MCF 10A (cell line): ENCODE measurements at places on chromosomes 3 and 15. TPM values are rescaled to one million over a fixed set of nuclear protein-coding genes. Genes with fewer than 3 reads are reported as not detected.
A peak's percentile ranks its signal among the peaks of the same experiment; 100 is the strongest.

GRCh38 chr3:68878322-68878721 lies 54.0 kb downstream of the TAFA4 start:
- peak; percentile 36 for DNase-seq

- no peak for DNase-seq
Observed at GRCh38 chr3:113533534-113533892, 1.2 kb downstream of the SIDT1 start.

- no peak for DNase-seq
Observed at GRCh38 chr15:48281674-48282073, 49.6 kb upstream of the DUT start.

GRCh38 chr3:129756871-129757270 lies 136.6 kb downstream of the TMCC1 start:
- no peak for DNase-seq

The MGLL gene
- total RNA-seq: 12.6 and 25.3 TPM in 2 replicates

The CDC25A gene
- total RNA-seq: 7.3 and 8.6 TPM in 2 replicates

GRCh38 chr3:126671521-126671920 lies 16.6 kb upstream of the TXNRD3 start:
- no peak for DNase-seq

DNA sequence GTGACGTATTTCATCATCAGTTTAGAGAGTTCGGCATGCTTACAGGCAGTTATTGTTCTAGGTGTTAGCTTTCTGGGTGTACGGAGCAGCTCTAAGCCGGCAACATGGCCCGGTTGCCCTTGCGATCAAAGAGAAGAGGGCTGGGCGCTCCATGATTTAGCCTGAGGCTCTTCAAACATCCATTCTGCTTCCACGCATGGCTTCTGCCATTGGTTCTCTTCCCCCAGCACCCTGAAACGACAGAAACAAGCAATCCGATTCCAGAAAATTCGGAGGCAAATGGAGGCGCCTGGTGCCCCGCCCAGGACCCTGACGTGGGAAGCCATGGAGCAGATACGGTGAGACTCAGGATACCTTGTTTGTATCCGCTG lies 574 bp downstream of the NGRN start:
- DNase-seq: peak; percentile 40

The AHSG gene
- not detected in 2 replicates for total RNA-seq

The SLC6A1 gene
- not detected in 2 replicates for total RNA-seq

DNA sequence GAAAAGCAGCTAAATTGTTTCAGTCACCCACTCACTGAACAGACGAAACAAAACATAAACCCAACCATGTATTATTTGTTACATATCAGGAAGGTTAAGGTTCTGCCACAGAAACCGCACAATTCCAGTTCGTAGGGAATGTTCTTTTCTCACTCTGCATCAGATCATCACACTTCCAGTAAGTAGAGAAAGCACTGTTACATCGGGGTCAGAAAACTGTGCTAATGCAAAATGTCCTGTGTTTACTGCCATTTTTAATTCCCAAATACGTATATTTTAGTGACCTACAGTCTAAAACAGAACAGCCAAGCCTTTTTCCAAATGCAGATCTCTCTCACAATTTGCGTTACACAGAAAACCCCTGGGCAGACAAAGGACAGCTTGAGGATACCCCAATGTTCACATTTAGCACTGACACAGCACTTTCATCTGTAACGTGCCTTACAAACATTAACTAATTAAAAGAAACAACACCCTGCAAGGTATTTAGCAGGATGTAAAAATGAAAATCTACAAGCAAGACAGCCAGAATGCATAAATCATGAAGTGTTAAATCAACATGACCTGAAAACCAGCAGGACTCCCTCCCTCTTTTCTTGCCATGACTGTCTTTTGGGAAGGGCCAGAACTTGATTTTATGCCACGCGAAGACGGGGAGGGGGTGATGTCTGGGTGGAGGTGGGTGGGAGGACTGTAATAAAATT lies 34.8 kb upstream of the SKIL start:
- no peak for DNase-seq

- peak; percentile 93 for DNase-seq
Observed at GRCh38 chr3:127525373-127525772, 65.2 kb downstream of the TPRA1 start.

DNA sequence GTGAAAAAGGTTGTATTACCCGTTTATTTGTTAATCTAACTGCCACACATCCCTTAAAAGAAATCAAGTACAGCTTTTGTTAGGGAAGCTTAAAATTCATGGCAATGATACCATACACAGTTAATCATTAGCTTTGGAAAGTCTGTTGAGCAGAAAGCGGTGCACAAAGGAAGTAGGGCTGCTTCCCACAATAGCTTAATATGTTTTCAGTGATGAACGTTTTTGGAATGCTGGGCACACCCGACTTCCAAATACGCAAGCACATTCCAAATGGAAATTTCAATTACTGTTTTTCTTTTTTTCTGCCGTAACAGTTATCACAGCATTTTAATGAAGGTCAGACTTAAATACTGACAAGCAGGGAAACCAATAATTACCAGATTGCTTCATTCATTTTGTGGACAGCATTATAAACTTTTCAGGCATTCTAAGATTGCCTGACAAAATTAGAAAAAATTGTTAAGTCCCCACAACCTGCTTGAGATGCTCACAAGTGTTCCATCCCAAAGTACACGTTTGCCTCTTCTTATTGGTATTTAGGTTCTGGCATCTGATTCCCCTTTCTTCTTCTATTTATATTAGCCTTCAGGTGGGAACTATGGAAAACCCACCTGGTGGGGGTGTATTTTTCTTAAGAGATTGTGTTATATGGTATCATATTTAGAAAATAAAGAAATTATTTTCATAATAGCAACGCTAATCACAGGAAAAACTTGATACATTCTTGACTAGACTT lies 1.1 kb upstream of the ECT2 start:
- DNase-seq: peak; percentile 81

DNA sequence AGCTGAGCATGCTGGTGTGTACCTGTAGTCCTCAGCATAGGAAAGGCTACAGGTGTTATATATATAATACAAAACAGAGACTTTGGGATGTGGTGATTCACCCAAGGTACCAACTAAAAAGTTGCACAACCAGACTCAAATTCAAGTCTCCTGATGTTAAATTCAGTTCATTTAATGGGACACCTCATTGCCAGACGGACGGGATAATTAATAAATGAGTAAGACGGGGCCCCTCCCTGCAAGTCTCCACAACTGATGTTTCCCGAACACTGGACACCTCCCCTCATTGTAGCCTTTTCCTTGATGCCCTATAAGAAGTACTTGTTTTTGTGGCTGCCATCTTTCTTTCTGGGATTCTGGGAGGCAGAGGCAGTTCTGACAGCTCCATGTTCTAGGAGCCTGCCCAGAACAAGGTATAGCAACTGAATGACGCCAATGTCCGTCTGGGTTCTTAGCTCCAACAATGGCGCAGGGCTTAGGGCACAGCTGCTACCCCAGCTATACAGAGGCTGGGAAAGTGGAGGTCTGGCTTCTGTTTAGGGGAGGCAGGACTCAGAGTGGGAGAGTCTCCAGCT lies 50.7 kb downstream of the CDC25A start:
- no peak for DNase-seq

The TM4SF4 gene
- not detected in 2 replicates for total RNA-seq

DNA sequence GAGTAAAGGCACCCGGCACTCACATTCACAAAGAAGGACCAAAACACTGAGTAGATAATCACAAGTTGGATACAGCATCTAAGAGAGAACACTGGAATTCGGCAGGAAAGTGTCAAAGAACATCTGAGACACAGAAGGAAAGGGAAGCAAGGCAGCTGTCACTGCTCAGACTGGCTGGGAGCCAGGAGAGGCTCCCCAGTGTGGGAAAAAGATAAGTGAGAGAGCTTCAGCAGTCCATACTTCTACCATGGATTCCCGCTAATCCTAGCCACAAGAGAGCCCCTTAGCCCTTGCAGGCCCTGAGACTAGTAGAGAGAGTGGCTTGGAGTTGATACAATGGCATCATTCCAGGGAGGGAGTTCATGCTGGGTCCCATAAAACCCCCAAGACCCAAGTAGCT lies 36.7 kb upstream of the CP start:
- no peak for DNase-seq

GRCh38 chr15:42060797-42061196 lies 33.6 kb downstream of the PLA2G4D start:
- DNase-seq: no peak

DNA sequence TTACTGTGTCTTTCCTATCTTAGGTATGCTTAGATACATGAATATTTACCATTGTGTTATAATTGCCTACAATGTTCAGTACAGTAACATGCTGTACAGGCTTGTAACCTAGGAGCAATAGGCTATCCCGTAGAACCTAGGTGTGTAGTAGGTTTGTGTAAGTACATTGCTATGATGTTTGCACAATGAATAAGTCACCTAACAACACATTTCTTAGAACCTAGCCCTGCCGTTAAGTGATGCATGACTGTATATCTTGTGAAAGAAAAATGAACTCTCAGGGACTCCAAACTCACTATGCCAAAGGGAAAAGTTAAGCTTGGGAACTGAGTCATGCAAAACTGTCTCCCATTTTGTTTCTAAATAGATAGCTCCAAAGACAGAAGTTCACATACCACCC lies 91.5 kb upstream of the ACP3 start:
- peak; percentile 57 for DNase-seq

The MIX23 gene
- 78.2 and 94.4 TPM in 2 replicates for total RNA-seq

DNA sequence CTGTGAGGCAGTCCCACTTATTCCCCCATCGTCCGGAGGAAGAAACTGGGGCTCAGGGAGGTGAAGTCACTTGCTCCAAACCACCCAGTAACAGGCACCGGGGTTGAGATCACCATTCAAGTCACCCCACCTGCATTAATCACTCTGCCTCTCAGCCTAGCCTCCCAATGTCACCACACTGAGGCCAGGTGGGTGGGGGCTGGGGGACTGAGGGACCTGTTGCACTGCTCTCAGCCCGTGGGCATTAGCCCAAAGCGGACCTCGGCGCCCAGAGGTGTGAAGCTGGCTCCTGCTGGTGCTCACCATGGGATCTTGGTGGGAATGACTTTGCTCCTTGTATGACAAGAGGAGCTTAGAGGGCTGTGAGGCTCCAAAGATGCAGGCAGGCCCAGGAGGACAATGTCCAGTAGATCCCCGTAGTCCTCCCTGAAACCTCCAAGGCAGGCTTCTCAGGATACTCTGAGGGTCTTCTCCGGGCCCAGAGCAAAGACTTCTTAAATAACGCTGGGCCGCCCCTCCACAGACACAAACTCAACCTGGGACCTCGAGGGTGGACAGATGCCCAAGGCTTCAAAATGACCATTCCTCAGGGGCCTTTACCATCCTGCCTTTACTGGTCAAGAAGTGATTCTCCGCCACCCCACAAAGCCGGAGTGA lies 1.7 kb downstream of the NT5DC2 start:
- DNase-seq: no peak

DNA sequence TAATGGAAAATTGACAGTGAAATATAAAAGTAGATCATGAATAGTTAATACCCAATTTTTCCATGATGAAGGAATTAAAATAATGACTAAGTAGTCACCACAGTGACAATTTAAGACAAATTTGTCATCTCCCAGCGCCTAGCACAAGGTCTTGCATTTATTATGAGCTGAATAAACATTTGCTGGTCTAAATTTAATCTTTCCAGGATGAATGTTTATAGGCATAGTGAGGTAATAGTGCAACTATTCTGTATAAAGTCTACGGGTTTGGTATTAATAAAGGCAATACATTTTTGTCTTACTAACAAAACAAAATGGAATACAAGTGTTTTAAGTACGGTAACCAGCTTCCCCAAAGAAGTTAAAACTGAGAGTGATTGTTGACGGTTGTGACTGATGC lies 209.3 kb downstream of the CD47 start:
- no peak for DNase-seq

GRCh38 chr3:189353988-189354889 lies 182.5 kb downstream of the TPRG1 start:
- DNase-seq: peak; percentile 31

GRCh38 chr3:191253089-191253799 lies 54.2 kb downstream of the OSTN start:
- no peak for DNase-seq

The PRICKLE2 gene
- total RNA-seq: 9.6 and 11.4 TPM in 2 replicates

The FES gene
- 0.32 and 0.91 TPM in 2 replicates for total RNA-seq

The ISLR2 gene
- total RNA-seq: not detected in 2 replicates

DNA sequence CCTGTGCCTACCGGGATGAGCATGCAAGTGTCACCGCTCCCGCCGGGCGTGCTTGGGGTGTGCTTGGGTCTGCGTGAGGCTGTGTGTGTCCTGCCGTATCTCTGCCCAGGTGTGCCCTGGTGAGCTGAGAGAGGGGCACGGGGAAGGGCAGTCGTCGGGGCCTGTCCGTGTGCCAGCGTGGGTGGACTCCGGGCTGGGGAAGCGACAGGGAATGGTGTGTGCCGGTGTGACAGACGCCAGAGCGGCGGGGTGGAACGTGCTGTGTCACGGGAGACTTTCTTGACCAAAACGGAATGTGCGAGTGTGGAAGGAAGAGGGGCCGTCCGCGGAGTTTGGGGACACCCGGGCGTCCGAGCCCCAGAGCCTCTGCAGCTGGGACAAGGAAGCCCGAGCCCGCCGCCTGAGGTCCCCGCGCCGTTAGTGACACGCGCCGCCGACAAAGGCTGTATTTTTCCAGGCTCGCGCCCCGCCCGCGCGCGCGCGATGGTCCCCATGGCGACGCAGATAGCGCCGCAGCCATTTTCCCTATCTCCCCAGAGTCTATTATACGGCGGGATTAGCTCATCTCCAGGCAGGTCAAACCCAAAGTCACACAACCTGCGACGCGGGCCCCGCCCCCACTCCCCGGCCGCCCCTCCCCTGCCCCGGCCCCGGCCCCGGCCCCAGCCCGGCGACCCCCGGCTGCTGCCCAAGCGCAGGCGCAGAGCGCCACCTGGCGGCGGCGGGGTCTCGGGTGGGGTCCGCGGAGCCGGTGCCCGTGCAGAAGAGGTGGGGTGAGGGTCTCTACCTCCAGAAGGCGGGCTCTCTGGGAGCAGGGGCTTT lies 4.5 kb upstream of the GATA2 start:
- DNase-seq: peak; percentile 12

The ZCWPW2 gene
- total RNA-seq: 0.77 and 1.0 TPM in 2 replicates

DNA sequence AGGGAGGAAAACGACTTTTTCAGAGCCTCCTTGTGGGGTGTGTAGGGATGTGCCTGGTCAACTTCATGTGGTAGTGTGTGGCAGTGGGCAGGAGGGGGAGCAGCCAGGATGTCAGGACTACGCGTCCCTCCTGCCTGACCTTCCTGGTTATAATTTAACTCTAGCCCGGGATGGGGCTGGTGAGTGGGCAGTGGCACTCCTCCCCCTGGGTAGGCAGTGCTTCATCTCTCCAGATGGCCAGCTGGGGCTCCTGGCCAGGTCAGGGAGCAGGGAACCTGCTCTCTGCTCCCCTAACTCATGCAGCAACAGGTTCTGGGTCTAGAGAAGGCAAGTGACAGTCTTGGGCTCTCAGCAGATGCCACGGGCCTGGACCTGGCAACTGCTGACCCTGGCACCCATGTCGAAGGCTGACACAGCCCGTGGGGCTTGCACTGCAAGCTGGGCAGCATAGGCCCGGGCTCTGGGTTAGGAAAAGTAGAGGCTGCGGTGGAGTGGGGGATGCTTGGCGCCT lies 2.6 kb downstream of the ITIH4 start:
- no peak for DNase-seq

- peak; percentile 4 for DNase-seq
Observed at GRCh38 chr15:76517910-76518309, 181.3 kb downstream of the ISL2 start.

GRCh38 chr3:148681080-148681479 lies 16.6 kb upstream of the AGTR1 start:
- peak; percentile 44 for DNase-seq

GRCh38 chr3:18111796-18112232 lies 313.3 kb downstream of the SATB1 start:
- DNase-seq: peak; percentile 4
